Suppressor macrophage treated with lipopolysaccharide for 1 hour (primary cell): ENCODE measurements at places on chromosomes 12 and 14.

DNA sequence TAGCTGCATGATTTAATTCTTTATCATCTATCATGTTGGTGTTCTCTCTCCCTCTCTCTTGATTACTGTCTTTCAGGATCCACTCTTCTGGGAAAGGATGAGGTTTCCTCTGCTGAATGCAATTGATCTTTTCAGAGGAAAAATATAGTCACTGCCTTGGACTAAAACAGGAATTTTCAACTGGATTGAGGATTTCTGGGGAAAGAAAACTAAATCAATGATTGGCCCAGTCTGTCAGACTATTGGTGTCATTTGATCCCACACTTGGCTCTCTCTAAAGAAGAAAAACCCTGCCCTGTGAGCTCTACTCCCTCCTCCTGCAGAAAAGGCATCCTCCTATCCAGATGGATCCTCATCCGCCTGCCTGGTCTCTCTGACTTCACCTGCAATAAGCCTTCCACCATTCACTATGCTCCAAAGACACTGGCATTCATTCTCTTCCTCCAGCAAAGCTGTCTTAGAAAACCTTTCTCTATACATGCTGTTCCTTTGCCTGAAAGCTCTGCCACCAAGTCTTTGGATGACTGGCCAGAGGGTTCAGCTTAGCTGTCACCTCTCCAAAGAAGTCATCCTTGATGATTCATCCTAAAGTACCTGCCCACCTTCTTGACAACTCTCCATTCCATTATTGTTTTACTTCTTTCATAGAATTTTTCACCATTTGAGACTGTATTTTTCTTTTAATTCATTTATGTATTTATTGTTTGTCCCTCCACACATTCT is 127.7 kb upstream of the CAND1 start:
- no peak for DNase-seq

- DNase-seq: no peak
Measured at GRCh38 chr14:76589246-76589645, 172.0 kb upstream of the VASH1 start.

GRCh38 chr12:98644433-98644711 is 216 bp downstream of the IKBIP start:
- no peak for DNase-seq

DNA sequence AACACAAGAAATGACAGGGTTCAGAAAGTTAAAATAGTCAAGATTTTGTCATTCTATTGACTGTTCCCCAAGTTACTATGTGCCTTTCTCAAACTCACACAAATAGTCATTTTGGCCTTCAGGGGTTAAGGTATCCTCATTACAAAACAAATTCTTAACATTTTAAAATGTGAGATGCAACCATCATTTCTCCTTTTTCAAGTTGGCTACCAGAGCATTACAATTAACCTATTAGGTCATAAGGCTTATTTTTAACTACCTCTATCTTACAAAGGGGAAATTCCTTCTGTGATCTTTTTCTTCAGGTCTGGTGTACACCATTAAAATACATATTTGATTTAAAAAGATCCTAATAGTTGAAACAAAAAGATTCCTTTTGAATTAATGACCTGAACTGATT is 61.2 kb downstream of the SLC38A1 start:
- peak; percentile 47 for DNase-seq

GRCh38 chr12:52291267-52291935 is at the start of gene KRT81:
Gene KRT81, minus strand, starts transcription at chr12:52291534. Its CDS starts 69 bp downstream, at chr12:52291465.
- DNase-seq: no peak

DNA sequence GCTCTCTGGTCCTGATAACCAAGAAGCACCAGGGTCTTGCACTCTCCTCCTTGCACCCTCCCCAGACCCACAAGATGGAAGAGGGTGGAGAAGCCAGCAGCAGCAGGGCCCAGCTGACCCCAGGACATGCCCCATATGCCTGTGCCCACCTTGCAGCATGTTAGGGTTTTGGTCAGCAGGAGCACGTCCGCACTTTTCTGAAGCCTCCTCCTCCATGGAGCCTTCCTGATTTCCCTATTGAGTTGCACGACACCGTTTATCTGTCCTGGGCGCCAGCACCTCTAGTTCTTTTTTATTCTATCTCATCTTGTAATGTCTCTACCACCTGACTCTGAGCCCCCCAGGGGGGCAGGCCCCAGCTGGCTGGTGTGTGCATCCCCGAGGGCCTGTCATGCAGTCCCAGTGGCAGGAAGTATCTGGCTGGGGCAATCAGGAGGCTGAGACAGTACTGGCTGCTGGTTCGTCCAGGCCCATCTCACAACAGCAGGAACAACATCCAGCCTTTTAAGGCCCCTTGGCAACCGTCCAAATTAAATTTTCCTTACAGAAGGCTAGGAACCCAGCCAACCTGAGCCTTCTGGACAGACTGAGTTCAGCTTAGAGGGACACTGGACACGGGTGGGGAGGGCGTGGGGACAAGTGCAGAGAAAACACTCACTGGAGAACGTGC is 39.6 kb downstream of the CCDC85C start:
- DNase-seq: no peak

DNA sequence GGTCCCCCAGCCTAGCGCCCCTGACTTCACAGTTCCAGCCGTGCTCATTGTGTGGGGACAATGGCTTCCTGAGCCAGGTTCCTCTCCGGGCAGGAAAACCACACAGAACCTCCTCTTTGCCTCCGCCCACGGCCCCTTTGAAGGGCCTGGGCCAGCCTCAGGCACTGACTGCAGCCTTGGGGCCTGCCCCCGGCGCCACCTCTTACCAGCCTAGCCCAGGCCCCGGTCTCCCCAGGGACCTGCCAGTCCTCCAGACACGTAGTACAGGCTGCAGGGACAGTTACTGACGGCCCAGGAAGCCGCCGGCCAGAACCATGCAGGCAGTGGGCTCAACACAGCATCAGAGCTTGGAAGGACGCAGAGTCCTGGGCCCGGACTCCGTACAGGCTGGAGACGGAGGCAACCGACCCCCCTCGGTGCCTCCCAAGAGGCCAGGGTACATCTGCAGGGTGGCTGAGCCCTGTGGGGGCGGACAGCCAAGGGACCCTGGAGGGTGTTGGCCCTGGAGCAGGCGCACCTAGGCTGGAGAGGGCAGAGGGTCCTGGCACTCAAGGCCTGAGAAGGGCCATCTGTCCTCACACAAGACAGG is 20.9 kb upstream of the NUDT14 start:
- peak; percentile 87 for DNase-seq

DNA sequence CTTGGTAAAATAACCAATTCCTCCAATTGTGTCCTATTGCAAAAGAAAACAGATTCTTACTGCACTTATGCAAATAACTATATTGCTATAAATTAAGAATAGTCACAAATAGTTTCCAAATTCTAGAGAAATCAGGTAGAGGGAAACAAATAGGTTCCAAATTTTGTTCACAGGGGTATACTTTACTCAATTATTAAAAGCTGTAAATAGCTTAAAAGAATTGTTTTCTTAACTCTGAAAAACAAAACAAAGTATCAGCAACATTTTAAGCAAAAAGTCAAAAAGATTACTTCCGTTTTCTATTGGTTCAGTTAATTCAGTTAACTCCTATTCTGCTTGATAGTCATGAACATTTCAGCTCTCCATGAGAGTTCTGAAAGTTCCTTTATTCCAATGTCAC is 85.6 kb upstream of the PPP4R3A start:
- no peak for DNase-seq

- DNase-seq: no peak
Measured at GRCh38 chr14:75264036-75264435, 14.6 kb upstream of the FOS start.

DNA sequence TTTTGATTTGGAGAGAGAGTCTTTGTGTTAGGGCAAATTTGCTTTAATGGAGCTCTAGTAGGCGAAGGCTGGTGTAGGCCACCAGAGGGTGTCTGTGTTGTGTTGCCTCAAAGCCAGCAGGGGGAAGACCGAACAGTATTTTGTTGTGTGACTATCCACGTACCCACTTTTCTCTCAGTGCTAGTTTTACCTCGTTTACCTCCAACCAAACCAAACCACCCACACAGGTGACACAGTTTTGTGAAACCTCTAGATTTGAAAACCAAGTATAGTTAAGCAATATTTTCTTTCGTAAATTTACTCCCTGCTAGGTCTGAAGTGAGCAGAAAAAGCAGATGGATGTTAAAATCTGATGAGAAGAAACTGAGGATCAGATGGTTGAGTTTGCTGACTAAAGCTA is 36.3 kb upstream of the NPFF start:
- peak; percentile 69 for DNase-seq
